ENCODE measurements at places on chromosomes 3 and 15.
A peak's percentile ranks its signal among the peaks of the same experiment; 100 is the strongest.

DNA sequence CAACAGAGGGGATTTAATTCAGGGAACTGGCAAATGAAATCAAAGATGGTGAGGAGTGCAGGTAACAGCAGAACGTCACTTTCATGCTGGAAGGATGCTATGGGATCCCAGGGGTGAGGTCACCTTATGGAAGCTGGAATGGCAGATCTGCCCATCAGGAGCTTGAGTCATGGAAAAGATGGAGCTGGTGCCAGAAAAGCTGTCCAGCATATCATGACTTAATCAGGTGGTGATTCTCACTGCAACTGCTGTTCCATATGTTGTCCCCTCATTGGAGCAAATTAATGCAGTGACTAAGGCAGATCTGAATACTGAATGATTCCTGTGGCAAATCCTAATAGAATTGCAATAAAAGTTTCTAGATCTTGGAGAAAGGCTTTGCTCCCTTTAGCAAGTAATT is 38.4 kb downstream of the HHLA2 start:
- no peak for DNase-seq

DNA sequence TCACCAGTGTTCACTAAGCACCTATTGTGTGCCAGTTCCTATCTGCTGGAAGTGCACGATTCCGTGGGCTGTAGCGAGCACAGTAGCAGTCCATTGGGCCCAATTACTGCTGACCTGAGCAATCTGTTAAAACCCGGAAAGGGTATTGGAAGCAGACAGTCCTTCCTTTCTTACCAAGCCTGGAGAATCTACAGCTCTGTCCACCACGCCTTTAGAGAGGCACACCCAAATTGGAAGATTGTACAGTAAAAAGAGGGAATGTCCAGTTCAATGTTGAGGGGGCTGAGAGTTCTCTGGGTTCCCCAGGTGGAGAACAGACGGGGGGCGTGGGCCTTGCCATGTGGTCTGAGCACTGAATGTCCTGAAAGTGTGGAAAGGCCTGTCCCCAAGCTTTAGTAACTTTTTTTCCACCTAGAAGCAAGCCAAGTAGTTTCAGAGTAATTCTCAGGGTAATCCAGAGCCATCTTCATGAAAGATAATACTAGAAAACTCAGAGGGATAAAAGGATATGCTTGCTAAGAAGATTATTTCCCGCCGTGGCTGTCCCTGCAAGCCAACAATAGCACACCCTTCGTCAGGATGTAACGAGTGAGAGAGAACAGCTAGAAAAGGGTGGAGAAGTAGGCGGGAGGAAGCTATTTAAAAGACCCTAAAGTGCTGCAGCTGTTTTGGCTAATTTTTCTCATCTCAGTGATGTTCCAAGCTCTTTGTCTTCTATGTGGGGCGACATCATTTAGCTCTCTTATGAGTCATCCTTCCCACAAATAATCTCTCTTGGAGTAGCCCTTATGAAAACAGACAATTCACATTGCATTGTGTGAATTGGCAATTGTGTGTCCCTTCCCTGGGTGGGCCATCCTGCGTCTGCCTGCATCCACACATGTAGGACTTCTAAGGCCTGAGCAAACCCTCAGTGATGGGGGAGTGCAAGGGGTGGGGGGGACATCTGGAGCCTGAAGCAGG is 181.0 kb downstream of the ATG7 start:
- DNase-seq = peak; percentile 26

GRCh38 chr3:108820586-108820985 is 2.0 kb upstream of the TRAT1 start:
- DNase-seq = no peak

- DNase-seq = no peak
These were observed 76.3 kb upstream of the IQSEC1 start for GRCh38 chr3:13149330-13150108.

DNA sequence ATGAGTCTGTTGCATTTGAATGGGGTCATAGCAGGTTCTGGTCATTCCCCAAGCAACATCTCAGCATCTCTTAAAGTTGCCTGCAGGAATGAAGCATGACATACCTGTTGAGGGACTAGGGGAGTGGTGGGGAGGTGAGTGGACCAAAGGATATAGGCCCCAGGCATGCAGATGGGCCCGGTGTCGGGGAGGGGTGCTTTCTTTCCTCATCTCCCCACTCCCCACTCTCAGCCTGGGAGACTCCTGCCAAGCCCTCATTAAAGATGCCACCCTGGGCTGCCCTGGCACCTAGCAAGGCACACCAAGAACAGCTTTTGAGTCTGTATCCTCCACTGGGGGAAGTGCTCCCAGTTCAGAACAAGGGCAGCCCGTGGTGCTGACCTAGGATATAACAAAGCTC is 54.2 kb downstream of the GRIP2 start:
- DNase-seq = no peak

DNA sequence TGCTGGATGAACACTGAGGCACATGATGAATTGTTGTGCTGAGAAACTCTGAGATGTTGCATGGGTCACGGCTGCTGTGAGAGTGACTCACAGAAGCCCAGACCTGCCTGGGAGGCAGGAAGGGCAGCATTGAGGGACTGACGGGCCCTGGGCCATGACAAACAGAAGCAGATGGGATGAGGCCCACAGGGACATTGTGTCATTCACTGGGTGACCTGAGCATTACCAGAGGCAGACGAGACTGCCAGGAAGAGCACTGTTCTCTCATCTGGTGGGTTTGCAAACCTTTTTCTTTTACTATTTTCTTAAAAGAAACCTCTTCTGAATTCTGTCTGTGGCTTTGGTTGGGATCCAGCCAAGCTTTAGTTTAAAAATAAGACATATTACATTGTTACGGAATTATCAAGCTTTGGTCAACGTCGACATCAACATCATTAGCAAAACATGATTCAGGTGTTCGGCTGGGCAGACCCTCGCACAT is 67.8 kb downstream of the BDH1 start:
- peak; percentile 93 for DNase-seq

DNA sequence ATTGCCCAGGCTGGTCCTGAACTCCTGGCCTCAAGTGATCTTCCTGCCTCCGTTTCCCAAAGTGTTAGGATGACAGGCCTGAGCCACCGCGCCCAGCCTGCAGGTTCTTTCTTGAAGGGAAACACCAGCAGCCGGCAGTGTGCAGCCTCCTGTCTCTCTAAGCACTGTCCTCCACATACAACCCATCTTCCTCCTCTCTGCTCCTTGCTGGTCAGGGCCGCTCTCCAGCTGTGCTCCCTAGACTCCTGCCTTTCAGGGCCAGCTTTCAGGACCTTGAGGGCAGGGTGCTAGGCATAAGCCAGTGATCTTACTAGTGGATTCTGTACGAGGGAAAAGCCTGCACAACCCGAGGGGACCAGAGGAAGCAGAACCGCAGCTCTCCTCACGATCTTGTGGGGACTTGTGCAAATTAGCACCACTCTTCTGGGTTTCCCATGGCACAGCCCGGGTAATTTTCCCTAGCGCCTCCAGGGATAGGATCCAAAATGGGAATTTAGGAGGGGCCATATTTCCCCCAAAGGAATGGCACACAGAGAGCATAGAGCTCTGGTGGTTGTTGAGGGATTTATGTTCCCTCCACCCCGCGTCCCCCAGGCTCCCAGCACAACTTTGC is 18.2 kb upstream of the CORO2B start:
- no peak for DNase-seq

GRCh38 chr3:5058471-5058951 is 63.6 kb upstream of the ARL8B start:
- peak; percentile 42 for DNase-seq

- no peak for DNase-seq
These were observed 152.9 kb upstream of the SOX2 start for GRCh38 chr3:181558870-181559269.

GRCh38 chr3:125496701-125497100 is 23.3 kb downstream of the SNX4 start:
- DNase-seq = no peak

- DNase-seq = no peak
These were observed 58.5 kb downstream of the CTDSPL start for GRCh38 chr3:37920156-37920699.

DNA sequence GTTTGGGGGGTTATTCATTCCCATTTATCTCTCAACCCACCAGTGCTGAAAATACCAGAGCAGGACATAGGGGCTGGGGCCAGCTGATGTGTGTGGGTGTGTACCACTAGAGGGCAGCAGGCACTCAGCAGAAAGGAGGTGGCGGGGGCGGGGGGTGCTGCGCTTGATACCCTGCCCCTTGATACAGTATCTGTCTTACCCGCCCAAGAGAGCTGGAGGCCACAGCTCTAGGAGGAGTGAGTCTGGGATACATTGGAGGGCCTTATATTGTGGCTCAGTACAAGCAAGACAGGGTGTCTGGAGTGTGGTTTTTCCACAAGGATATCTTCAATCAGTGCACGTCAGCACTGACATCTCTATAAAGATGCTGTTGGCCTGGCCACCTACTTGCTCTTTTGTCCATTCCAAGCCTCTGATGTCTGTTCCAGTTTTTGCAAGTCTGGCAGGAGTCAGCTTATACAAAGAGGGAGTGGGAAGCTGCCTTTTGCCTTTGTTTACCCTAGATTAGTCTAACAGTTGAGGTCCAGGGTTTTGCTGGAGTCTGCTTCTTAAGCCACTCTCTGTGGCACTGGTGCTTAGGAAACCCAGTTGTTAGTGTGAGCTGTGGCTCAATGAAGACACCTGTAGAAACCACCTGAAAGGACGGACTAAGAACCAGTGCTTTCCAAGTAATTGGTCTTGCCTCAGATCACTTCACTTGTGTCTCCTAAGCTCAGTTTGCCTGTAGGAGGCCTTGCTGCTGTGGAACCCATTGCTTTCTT is 1.5 kb upstream of the RBM15B start:
- no peak for DNase-seq

DNA sequence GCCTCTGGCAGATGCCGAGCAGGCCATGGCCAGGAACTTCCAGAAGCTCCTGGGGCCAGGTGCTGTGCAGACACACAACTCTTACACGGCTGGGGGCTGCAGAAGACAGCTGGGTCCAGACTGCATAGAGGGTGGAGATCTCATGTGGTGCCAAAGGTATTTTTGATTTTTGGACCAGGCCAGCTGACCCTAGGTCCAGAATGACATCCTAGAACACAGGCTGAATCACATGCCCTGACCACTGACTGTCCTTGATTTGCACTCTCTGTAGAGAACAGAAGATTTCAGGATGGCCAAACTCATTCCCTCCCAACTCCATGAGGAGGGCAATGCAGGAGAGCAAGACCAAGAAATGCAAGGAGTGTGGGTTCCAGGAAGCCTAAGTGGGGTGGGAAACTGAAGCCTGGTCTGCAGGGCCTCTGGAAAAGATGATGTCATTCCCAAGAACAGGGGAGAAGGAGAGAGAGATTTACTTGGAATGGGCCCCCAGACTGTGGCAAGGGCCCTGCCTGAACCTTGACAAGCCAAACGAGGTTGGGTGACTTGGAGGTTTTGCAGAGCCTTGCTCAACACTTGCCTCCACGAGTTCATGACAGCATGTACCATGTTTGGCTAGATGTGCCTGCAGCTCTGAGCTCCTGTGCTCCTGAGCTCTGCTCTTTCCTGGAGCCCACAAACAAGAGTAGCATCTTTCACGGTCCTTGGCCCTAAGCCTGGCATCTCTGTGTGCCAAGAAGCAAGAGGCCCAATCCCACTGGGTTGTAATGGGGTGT is 38.5 kb upstream of the CTSH start:
- DNase-seq = no peak

Measured in AG04449 (cell line).